ENCODE measurements at places on chromosomes 4 and X. TPM values are rescaled to one million over a fixed set of nuclear protein-coding genes. Genes with fewer than 3 reads are reported as not detected.

DNA sequence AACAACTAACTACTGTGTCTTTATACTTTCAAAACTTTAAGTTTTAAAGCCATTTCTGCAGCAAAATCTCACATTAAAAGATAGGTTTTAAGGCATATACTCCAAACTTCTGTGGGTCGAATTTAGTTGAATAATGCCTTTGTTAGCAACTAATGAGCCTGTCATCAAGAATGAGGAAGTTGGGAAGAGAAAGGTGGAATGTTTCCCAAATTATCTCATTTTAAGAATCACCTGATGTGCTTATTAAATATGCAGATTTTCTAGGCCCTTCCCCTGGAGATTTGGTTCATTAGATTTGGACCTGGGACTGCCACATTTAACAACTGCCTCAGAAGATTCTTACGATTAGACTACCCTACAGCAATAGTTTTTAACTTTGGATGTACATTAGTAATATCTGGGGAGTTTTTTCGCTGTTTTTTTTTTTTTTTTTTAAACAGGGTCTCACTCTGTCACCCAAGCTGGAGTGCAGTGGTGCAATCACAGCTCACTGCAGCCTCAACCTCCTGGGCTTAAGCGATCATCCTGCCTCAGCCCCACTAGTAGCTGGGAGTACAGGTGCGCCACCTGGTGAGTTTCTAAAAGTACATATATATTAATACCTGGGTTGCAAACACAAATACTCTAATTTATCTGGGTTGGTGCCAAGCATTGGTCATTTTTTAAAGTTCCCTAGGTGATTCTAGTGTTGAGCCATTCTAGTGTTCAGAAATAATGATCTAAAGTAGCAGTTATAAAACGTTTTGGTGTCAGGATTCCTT is 16.1 kb upstream of the TASL start:
- no peak for DNase-seq

DNA sequence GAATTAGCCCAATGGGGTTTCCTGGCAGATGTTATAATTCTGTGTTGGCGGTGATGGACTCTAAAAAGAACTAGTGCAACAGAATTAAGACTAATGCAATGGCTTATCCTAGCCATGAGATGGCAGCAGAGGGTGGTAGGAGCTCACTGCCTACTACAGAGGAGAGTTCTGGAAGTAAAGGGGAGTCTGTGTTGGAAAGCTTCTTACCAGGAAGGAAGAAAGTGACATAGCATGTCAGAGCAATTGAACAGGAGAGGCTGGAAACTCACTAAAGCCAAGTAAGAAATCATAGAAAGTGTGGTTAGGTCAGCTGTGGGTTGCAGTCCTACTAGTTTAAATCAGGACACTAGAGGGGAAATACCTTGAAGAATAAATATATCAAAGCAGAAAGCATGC is 6.3 kb upstream of the TRPC5OS start:
- no peak for DNase-seq

GRCh38 chr4:101792056-101792590 is 1.6 kb downstream of the BANK1 start:
- peak; percentile 4 for DNase-seq

DNA sequence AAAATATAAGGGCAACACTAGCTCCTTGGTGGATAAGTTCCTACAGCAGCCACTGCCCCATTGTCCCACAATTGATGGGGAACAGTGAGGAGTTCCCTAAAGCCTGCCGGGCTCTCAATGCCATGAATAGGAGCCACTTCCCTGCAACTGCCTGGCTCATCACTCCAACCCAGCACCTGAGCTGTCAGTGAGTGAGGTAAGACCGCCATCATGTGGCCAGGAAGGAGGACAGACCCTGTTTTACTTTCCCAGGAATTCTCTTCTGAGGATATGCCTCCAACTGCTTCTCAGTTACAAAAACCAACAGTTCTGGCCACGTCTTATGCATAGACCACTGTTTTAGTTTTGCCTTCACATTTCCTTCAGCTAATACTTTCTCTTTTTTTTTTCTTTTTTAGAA is 45.5 kb downstream of the SRPX start:
- DNase-seq: no peak

- peak; percentile 77 for DNase-seq
These were observed 29.5 kb downstream of the TAPT1 start for GRCh38 chr4:16196482-16197393.

DNA sequence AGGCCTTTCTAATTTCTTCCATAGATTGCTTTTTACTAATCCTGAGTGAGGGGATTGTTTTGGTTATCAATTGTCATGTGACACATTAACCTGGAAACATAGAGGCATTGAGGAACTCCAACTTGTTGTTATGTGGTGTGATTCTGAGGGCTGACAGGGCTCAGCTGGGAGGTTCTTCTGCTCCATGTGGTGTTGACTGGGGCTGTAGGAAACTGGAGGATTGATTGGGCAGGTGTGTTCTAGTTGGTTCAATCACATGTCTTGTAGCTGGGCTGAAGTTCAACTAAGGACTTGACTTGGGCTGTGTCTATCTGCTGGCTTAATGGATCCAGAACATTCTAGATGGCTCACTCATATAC is 10.8 kb upstream of the CRLF2 start:
- DNase-seq: no peak

DNA sequence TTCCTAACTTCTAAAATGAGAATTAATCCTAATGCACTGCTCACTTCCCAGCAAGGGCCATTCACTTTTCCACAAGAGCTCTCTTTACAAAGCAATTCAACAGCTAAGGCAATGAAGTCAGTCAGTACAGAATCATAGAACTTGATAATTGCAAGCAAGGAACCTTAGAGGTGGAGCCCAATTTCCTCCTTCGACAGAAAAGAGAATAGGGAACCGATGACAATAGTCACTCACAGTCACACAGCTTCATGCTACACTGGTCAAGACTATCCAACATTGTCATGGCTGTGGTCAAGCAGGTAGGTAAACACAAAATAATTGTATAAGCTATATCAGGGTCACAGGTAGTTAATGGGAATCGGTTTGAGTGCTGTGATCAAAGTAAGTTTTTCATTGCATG is 90.0 kb downstream of the ELOVL6 start:
- DNase-seq: no peak

GRCh38 chr4:32440391-32440790 is 1720.2 kb downstream of the PCDH7 start:
- DNase-seq: no peak

DNA sequence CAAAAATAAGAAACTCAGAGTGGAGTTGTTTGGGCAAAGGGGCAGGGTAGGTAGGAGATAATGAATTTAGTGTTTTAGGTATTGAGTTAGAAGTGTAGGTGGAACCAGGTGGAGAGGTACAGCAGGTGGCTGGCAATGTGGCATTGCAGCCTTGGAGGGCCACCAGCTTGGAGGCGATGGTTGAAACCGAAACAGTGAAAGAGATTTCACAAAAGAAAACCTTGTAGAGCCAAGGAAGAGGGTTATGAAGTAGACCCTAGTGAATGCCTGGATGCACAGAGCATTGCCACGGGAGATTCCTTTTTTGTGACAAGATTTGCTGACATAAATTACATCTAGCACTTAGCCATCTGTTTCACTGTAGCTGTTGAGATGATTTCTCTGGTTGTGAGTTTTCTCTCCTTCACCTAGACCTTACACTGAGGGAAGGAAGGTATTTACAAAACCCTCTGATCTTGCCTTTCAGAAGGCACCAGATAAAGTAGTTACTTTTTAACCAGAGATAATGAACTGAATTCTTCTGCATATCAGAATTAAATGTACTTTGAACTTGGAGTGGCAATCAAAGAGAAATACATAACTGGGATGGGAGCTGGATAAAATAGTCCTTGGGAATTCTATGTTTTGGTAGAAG is 104.1 kb upstream of the CASK start:
- DNase-seq: no peak

DNA sequence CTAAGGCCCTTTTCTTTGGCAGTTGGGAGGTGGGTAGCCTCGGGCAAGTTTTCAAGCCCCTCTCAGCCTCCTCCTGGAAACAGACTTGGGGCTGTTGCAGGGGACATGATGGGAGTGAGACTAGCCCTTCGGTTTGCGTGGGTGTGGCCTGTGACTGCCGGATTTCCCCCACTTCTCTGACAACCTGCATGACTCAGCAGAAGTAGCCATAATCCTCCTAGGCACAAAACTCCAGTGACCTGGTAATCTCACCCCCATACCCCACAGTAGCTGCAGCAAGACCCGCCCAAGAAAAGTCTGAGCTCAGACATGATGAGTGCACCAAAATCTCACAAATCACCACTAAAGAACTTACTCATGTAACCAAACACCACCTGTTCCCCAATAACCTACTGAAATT is 433.7 kb upstream of the AMOT start:
- no peak for DNase-seq

DNA sequence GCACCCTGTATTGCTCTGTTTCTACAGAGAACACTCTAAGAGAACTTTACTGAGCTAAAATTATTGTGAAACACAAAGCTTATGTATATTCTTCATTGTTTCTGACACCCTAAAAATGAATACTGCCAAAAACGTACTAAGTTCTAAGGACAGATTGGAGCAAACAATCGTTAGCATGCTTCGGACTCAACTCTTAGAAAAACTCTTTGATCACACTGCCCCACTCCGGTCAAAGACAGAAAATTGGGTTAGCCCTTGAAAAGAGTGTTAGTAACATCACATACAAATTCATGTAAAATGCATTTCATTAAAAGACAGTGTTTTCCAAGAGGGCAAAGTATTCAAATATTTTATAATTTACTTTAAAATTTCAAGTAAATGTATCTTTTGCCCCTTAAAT is 177.4 kb downstream of the DCHS2 start:
- peak; percentile 66 for DNase-seq

- DNase-seq: peak; percentile 61
These were observed 159.6 kb upstream of the CTSO start for GRCh38 chr4:156113138-156113765.

DNA sequence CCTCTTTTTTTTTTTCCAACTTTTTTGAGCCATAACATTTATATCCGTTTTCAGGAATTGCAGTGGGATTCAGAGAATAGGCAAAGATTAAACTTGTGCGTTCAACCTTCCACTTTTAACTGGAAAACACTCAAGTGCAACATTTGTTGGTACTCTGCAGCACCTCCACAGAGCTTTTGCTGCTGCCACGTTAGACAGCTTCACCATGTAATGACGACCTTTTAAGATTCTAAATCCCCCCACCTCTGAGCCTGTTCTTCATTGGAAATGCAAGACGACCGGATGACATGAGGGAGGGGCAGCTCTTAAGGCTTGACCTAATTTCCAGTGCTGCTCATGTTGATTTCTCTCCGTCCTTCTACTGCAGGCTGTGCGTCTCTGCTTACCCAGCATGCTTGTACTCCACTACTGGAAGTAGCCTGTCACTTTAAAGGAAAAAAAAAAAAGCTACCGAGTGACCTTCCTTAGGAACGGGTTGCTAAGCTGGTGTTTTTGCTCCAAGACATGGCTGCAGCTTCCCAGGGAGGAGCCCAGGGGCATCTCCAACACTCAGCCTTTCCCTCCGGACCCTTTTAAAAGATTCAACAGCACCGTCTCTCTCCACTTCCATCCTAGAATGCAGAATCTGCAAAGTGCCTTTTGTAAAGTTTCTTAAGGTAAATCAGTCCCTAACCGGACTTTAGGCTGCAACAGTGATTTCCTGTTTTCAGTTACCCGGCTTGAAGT is at the start of gene CC2D2A:
CC2D2A (plus strand) TSS at position 481 of the 726 bp plus-strand sequence. CDS start 6,051 bp downstream, outside the sequence.
- DNase-seq: peak; percentile 72

GRCh38 chrX:13473442-13474163 is 95.8 kb upstream of the EGFL6 start:
- DNase-seq: peak; percentile 69

GRCh38 chrX:85243761-85244449 is at the start of the genes SATL1 and ZNF711:
Gene SATL1, minus strand, starts transcription at chrX:85243779. Its CDS starts 134,811 bp downstream, at chrX:85108968.
Gene ZNF711, plus strand, starts transcription at chrX:85243991. Its CDS starts 3,582 bp downstream, at chrX:85247573.
- peak; percentile 45 for DNase-seq

DNA sequence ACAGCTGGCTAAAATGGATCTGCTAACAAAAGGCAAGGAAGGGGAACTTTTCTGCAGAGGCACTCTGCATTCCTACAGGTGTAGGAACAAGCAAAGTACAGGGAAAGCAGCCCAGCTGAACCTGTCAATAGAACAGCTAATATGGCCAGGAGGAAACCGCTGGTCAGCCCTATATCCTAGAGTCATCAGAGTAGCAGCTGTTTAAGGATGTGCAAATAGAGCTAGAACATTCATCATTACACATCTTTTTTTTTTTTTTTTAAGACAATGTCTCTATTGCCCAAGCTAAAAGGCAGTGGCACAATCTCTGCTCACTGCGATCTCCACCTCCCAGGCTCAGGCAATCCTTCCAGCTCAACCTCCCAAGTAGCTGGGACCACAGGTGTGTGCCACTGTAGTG is 163.0 kb downstream of the BTC start:
- DNase-seq: peak; percentile 94

GRCh38 chrX:23385242-23385641 is 50.6 kb downstream of the PTCHD1 start:
- DNase-seq: no peak

The YY2 gene
- total RNA-seq: 1.8 TPM

The MAB21L2 gene
- not detected for total RNA-seq

The FRG2 gene
- total RNA-seq: not detected

The TSPAN6 gene
- total RNA-seq: 23.5 TPM

The CHRDL1 gene
- not detected for total RNA-seq

The MAGEA11 gene
- not detected for total RNA-seq

The OPRPN gene
- total RNA-seq: not detected

The CDS1 gene
- total RNA-seq: 0.17 TPM

The MGST2 gene
- 9.9 TPM for total RNA-seq

The TLR3 gene
- total RNA-seq: 5.4 TPM

The CLGN gene
- not detected for total RNA-seq

The QRFPR gene
- not detected for total RNA-seq
